NCI-H1105 (cell line): ENCODE measurements at places on chromosomes 2 and 18.

DNA sequence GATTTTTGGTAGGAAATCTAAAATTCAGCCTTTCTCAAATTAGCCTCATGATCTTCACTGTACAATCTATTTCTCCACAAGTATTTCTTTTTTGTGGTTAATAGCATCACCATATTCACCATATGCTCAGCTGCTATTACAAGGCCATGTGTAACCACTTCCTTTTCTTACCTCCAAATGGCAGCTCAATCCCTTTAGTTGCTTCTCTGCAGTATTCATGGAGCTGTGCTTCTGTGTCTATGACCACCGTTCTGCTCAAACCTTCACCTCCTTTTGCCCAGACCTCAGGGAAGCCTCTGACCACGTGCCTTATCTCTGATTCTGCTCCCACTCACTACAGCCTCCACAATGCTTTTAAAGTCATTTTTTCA is 126.7 kb upstream of the TMEM200C start:
- DNase-seq = no peak

DNA sequence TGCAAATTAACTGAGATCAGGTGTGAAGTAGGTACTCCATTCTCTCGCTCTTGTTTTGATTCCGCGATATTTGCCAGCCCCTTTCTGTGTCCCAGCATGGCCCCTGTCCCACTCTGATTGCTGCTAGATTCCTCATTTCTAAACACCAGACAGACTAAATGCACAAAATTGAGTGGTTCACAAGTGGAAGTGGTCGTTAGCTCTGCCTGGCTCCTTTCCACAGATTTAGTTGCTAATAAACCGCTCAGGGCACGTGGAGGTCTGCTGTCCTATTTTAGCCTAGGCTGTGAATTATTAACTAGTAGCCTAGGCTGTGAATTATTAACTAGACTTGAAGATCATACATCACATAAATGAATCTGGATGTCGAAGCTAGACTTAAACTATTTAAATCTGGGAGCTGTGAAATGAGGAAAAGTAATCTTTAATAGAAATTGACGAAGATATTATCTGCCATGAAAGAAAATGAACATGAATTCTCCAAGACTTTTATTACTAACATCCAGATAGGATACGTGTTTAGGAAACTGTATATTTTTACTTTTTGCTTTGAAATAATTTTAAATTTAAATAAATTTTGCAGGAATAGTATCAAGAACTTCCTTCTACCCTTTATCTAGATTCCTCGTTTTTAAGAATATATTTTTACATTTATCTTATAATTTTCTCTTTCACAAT is 3.7 kb downstream of the IL1RL2 start:
- DNase-seq = no peak

GRCh38 chr18:72993250-72993649 is 125.5 kb upstream of the NETO1 start:
- no peak for DNase-seq

GRCh38 chr2:66968946-66969345 is 428.2 kb upstream of the ETAA1 start:
- no peak for DNase-seq

- DNase-seq = no peak
Measured at GRCh38 chr2:219595256-219595655, 2.4 kb upstream of the STK11IP start.

DNA sequence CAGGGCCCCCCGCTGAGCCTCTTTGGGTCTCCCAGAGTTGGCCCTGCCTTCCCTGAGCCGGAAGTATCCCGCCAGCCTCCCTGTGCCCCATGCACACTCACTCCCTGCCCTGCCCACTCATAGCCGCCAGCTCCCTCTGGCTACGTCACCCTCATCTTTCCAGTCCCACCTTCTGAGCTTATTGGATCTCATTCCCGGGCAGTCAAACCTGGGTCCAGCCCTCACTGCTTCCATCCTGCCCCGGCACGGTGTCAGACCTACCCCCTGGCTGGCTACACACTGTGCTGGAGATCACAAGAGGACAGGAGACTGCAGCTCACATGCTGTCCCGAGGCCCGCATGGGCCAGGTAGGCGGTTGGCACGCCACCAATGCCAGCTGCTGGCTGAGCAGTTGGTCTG is 147.2 kb downstream of the ASB1 start:
- no peak for DNase-seq

- DNase-seq = no peak
Measured at GRCh38 chr18:62741118-62741566, 25.8 kb downstream of the PHLPP1 start.

GRCh38 chr18:711657-712400 is 601 bp downstream of the ENOSF1 start:
- no peak for DNase-seq

GRCh38 chr2:223220658-223220925 is 168.6 kb downstream of the KCNE4 start:
- DNase-seq = no peak

GRCh38 chr2:20363578-20363977 is 12.9 kb upstream of the PUM2 start:
- no peak for DNase-seq

- no peak for DNase-seq
Measured at GRCh38 chr2:121417826-121418225, 112.9 kb upstream of the RNU4ATAC start.
